ENCODE measurements at places on chromosomes 1 and 21.

DNA sequence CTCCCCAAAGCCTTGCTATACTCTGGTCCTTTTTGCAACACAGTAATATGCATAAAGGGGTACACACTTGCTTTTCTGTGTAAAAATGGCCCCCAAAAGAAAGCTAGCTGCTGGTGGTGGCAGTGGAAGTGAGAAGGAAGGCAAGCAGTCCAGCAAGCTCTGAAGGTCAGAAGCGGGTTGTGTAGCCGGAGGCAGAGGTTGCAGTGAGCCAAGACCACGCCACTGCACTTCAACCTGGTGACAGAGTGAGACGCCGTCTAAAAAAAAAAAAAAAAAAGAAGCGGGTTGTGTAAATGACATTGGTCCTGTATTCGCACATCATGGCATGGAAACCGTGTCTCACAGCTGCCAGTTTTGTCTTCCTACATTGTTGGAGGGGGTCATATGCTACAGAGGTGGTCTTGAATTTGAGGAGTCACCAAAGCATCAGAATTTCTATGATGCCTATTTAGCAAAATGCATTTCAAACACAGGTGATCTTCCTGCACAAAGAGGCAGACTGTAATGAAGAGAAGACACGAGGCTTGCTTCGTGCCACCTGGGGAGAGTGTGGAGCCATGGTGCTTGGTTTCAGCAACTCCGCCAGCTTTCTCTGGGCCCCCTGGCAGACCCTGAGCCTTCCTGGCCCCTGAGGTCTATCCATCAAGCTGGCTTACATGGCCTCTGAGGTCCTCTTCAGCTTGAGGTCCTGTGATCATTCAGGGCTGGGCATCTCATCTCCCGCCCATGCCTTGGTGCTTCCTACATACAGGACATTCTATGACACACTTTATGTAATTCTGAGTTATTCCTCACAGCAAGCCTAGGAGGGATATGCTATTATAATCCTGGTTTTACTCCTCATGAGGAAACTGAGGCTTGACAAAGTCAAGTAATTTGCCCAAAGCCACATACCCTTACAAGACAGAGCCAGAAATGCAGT, 71.0 kb downstream of the TOMM20 start:
- ATAC-seq: no peak

DNA sequence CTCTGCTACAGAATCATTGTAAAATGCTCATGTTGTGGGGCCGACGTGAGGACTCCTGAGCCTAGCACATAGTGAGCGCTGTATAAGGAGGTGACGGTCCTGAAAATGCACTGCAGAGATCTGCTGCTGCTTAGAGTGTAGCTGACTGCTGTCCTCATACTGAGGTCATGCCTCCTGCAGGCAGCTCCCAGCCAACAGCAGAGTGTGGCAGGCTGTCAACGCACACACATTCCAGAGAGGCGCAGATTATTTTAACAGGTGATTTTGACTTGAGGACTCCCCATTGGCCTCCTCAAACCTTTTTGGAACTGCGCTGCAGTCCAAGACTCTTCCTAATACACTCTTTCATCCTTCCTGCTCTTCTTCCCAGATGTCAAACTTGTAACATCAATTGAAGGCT, 119.8 kb upstream of the KCNJ6 start:
- no peak for ATAC-seq

DNA sequence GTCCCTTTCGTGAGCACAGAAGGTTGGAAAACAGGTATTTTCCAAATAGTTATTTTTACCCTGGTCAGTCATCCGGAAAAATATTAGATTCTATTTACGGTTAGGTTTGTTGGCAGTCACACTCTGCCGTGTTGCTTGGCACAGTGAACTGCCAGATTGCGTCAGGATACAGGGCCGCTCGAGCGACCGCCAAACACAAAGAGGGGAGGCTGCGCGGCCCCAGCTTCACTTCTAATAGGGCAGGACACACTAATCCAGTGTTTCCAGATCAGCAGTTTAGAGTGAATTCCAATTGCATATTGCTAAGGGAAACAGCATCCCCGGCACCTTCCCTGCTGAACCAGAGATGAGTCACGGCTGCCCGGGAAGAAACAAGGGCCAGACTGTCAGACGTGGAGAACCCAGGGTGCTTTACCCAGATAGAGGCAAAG, 22.9 kb downstream of the UMODL1 start:
- no peak for ATAC-seq

DNA sequence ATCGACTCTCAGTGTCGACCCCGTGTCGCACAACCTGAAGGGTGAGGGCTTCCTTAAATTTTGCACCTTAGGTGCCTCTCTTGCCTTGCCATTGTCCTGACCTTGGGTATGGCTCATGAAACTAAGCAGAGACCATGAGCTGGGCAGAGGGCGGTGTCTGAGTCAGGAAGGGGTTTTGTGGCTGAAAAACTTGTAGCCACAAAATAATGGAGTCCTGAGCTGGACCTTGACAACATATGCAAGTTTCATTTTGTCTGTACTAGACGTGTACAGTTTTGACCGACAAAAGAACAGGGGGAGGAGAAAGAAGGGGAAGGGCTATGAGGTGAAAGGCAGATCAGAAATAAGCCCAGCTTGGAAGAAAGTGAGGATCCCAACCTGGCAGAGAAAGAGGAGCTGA, 8.3 kb upstream of the RUNX1 start:
- ATAC-seq: peak; percentile 83

DNA sequence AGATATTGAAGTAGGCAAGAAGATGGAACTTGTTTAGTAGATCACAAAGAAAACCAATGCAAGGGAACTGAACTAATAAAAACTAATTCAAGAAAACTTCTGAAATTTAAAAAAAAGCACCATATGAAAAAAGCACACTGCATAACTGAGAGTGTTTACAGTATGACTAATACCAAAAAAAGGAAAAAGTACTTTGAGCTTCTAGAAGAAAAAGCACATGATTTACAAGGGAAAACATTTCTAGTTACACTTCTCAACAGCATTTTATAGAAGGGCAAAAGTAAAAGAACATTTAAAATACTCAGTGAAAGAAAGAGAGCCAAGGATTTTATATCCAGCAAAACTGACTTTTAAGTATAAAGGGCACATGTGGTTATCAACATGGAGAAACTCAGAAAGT, 233.6 kb downstream of the RPS6KC1 start:
- no peak for ATAC-seq

GRCh38 chr1:234303231-234303630, 70.0 kb upstream of the COA6 start:
- ATAC-seq: no peak

DNA sequence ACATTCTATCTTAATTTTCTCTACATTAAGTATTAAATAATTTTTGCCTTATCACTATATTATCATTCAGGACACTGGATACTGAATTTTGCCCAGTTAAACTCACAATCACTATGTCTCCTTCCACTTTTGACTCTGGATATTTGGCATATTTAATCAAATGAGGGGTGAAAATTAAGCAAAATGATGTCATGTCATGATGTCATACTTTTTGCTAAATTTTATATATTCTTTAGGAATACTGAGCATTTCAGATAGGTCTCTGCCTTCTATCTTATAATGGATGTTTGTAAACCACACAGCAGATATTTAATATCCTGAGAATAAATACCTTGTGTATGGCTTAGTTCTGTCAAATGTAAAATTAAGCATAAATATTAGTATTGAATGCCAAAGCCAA, 79.5 kb upstream of the HIVEP3 start:
- ATAC-seq: no peak

DNA sequence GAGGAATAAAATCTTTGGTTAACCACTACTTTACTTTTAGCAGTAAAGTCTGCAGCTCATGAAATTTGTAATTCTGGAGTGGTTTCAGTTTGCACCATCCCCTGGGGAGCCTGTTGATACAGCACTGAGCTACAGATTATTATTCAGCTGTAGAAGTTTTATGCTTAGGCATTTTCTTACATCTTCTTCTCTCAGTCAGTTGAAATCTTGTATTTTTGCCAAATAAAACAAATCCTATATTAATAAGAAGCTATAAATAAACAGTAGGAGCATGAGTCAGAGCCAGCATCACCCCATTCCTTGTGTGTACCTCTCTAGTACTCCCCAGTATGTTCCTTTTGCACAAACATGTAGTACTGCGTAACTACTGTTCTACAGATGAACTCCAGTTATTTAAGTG, 118.9 kb downstream of the ATF6 start:
- ATAC-seq: no peak

DNA sequence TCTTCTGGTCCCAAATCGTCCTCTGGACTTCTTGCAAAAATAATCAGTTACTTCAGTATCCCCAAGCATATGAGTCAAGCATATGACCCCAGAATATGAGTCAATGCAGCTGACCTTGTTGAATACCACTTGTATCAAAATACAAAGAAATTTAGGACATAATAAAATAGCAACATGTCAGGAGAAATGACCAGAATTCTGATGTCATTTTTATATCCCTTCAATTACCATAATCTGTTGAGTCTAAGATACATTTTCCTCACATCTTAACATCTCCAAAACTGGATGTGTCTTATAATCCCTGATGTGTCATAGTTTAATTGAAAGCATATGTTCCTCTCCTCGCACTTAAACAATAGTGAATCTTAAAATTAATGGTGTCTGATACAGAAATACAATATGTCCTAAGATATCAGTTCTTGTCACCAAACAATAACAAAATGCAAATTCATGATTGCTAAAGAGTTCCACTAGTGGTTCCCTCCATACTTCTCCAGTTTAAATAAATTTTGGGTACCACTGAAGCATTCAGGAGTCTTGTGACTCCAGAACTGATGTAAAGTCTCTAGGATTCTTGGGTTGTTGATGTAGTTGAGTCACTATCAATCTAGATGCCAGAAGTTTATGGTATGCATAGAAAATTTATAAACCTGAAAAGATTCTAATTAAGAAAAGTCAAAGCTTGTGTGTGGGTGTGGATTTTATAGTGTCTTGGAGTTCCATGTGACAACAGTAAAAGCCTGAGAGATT, 41.8 kb downstream of the KIFAP3 start:
- no peak for ATAC-seq

- ATAC-seq: no peak
Observed at GRCh38 chr1:172719066-172719627, 60.2 kb downstream of the FASLG start.

DNA sequence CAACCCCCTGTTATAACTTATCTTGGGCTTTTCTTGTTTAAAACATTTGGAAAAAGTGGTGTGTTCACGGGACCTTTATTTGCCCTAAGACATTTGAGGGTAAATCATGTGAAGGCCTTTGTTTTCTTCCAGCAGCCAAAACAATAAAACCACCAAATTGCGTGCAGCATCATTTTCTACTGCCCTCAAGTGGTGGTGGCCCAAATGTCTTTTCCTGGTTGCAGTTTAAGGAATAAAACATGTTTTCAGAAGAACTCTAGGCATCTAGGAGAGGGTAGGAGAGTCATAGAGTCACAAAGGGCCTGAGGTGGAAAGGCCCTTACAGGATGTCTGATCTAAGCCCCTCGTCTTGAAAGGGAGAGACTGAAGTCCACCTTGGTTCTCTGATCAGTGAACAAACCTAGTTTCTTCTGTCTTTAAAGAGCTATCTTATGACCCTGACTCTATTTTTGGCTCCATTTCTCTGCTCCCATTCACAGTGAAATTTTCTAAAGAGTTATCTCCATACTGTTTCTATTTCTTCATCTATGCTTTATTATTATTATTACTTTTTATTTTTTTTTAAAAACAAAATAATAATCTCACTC, 16.0 kb upstream of the EPS15 start:
- ATAC-seq: peak; percentile 47

- ATAC-seq: no peak
Observed at GRCh38 chr1:33346533-33346926, 25.6 kb upstream of the A3GALT2 start.

GRCh38 chr1:54153535-54154439, 987 bp upstream of the CDCP2 start:
- ATAC-seq: no peak

- no peak for ATAC-seq
Observed at GRCh38 chr1:228884615-228885566, 149.6 kb downstream of the RHOU start.

DNA sequence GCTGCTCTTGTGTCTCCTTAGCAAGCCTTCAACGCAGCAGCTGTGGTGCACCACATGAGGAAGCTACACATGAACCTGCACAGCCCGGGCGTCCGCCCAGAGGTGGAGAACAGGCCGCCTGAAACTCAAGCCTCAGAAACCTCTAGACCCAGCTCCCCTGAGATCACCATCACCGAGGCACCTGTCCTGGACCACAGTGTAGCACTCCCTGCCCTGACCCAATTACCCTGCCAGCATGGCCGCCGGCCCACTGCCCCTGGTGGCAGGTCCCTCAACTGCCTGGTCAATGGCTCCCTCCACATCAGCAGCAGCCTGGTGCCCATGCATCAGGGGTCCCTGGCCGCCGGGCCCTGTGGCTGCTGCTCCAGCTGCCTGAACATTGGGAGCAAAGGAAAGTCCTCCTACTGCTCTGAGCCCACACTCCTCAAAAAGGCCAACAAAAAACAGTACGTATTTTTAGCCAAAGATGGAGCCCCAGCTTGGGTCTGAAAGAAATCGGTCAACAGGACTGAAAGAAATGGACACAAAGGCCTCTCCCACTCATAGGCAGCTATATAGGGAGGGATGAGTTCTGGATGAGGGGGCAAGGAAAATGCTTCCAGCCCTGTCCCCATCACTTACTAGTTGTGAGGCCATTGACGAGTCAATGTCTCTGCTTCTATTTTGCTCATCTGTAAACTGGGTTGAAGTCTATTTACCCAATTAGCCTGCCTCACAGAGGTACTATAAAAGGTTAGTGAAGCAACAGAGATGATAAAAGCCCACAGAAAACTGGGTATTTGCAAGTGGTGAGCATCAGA, 28.5 kb downstream of the CAMK1G start:
- no peak for ATAC-seq

DNA sequence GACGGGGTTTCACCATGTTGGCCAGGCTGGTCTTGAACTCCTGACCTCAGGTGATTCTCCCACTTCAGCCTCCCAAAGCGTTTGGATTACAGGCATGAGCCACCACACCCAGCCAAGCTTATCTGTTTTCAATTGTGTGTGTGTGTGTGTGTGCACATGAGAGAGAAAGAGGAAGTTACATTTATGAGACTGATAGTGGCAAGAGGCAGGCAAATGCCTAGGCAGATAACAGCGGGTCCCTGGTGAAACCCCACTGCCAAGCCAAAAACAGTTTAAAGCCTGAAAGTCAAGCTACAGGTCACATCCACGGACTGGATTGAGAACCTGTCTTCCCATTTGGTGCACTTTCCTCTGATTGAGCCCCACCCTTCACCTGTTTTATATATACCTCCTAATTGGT, 35.1 kb upstream of the IFNGR2 start:
- no peak for ATAC-seq

- no peak for ATAC-seq
Observed at GRCh38 chr1:156975084-156975483, 54.7 kb downstream of the LRRC71 start.

DNA sequence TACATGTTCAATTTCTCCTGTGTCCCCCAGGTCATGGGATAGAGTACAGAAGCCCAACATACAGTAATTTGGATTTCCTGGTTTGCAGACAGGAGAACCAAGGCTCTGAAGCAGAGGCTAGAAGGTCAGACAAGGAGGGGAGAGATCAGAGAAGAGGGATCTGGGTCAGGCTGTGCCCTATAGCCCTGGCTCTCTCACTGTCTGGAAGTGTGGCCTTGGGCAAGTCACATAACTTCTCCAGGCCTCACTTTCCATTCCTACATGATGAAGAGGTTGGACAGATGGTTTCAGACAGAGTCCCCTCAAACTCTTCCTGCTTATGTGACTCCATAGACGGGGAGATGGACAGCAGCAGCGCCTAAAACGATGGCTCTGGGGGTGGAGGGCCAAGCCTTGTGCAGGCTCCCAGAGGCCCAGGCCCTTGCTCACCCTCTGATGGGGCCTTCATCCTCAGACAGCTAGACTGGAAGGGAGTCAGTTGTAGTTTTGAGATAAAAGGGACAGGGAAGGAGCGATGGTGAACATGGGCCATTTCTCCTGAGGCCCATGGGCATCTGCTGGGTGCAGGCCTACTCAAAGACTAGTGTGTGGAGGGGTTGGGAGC, 2.9 kb downstream of the TRIM62 start:
- ATAC-seq: no peak
